ENCODE measurements at places on chromosomes 7 and 10.

GRCh38 chr10:89255793-89256192, 4.2 kb upstream of the LIPA start:
- DNase-seq: no peak

GRCh38 chr10:131314148-131314547, 2.6 kb upstream of the TCERG1L start:
- no peak for DNase-seq

GRCh38 chr7:120588416-120588815, 269.5 kb downstream of the TSPAN12 start:
- no peak for DNase-seq

- no peak for DNase-seq
Measured at GRCh38 chr10:6657669-6658068, 77.6 kb upstream of the PRKCQ start.

GRCh38 chr10:128896116-128896795, 570.8 kb upstream of the MGMT start:
- DNase-seq: no peak

DNA sequence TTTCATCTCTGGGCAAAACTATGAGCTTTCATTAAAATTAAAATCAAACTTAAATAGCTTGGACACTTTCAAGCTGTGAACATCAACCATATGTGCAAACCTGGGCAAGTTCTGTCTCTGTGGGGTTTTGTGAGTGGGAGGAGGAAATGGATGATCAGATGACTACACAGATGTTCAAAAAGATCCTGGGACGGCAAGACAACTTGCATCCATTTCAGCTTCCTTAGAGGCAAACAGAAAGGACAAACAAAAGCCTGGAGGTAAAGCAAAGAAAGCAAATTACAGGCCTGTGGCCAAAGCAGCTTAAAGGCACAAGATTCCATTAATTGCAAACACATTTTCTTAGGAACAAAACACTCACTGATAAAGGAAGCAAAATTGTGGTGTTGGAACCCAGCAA, 222.2 kb downstream of the NEBL start:
- DNase-seq: no peak

DNA sequence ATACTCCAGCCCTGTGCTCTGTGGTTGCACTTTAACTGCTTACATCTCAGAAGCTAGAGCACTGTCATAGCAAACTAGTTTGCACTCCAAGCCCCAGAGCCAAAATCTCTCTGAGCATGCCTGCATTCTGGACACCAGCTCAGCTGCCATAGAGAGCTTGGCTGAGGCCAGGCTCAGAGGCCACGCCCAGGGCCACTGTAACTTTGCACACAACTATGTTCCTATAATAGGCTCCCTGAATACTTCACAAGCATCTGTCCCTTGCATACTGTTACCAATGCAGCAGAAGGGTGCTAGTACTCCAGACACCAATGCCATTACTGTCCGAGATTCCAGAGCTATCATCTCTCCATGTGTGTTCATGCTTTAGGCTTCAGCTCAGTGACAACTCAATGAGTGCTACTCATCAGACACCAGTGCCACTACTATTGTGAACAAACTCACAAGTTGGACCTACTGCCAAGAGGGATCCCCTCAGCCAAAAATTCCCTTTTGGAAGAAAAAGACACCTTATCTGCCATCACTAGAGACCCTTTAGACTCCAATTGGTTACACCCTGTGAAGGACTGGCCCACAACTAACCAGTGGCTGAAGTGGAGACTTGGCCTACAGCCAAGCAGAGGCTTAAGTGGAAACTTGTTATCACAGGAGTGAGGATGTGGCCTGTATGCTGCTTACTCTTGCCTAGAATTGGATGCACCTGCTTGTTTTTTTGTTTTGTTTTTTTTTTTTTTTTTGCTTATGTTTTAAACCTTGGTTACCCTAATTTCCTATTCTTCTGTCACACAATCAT, 211.6 kb upstream of the MAGI2 start:
- DNase-seq: no peak

GRCh38 chr10:71203716-71204115, 8.7 kb upstream of the UNC5B start:
- DNase-seq: no peak
